Astrocyte (in vitro differentiated cells and primary cell): ENCODE measurements at places on chromosomes 5 and 9. TPM values are rescaled to one million over a fixed set of nuclear protein-coding genes. Genes with fewer than 3 reads are reported as not detected.

DNA sequence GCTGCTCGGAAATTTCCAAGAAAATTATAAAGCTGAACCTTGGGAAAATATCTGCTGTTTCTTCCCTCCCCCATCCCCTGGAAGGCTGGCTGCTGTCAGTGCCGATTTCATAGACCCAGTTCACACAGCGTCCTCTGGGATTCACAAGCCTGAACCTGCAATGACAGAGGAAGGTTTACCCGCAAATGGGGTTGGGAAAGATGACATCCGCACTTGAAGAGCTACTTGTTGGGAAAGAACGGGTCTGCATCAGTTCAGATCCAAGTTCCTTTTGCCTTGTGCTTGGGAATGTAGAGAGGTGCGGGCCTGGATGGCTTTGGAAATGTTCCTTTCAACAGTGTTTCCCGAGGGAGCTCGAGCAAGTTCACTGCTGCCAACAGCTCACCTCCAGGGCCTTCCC, 13.9 kb downstream of the PCDH12 start:
- no peak overlapping the region for H3K27ac ChIP-seq
- no peaks in the 10 kb centered on the region for H3K36me3 ChIP-seq
- peaks cover 6% of the 10 kb centered on the region for H3K4me1 ChIP-seq
- H3K27me3 ChIP-seq, result peaks cover 8% of the 10 kb centered on the region
- no peak for DNase-seq

GRCh38 chr5:112183103-112183711, 235.9 kb downstream of the EPB41L4A start:
- H3K4me1 ChIP-seq, result peaks cover 9% of the 10 kb centered on the region
- H3K27me3 ChIP-seq, result no peaks in the 10 kb centered on the region
- no peaks in the 10 kb centered on the region for H3K36me3 ChIP-seq
- peak; percentile 69 for DNase-seq
- H3K4me3 ChIP-seq, result no peak overlapping the region

GRCh38 chr9:70418822-70419555, 4.5 kb upstream of the KLF9 start:
- no peaks in the 10 kb centered on the region for H3K27me3 ChIP-seq
- H3K27ac ChIP-seq, result peak overlapping the region; percentile 99
- DNase-seq, result peak; percentile 94
- no peaks in the 10 kb centered on the region for H3K36me3 ChIP-seq
- peak overlapping the region; percentile 54 for H3K4me3 ChIP-seq

GRCh38 chr9:77983320-77983662, 48.3 kb downstream of the GNAQ start:
- no peak overlapping the region for H3K4me3 ChIP-seq
- no peak for DNase-seq
- no peak overlapping the region for H3K27ac ChIP-seq
- H3K4me1 ChIP-seq, result peaks cover 15% of the 10 kb centered on the region
- no peaks in the 10 kb centered on the region for H3K27me3 ChIP-seq

- no peaks in the 10 kb centered on the region for H3K27me3 ChIP-seq
- no peak overlapping the region for H3K27ac ChIP-seq
- no peaks in the 10 kb centered on the region for H3K36me3 ChIP-seq
- no peak for DNase-seq
- H3K4me1 ChIP-seq, result peaks cover 25% of the 10 kb centered on the region
These were observed 57.1 kb downstream of the ENTREP1 start for GRCh38 chr9:69382135-69382534.

DNA sequence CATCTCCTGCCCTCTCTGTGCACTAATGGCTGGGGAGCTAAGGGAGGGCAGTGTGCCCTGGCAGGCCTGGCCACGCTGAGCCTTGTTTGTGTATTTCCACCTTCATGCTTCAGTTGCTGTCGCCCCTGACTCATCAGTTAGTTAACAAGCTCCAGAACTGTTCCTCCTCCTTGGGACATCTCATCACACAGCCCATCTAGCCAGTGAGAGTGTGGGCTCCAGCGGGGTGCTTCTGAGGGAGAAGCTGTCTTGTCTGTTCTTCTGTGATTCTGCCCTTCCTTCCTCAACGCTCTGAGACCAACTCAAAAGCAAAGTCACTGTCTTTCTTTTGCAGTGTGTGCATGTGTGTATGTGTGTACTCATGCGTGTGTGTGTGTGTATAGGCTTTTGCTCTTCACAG, 58.3 kb upstream of the CPEB4 start:
- H3K27me3 ChIP-seq, result no peaks in the 10 kb centered on the region
- peaks cover 24% of the 10 kb centered on the region for H3K4me1 ChIP-seq
- no peak overlapping the region for H3K27ac ChIP-seq
- H3K4me3 ChIP-seq, result no peak overlapping the region

GRCh38 chr5:131534974-131535373, 100.1 kb downstream of the RAPGEF6 start:
- DNase-seq, result peak; percentile 18
- H3K4me3 ChIP-seq, result no peak overlapping the region
- no peak overlapping the region for H3K27ac ChIP-seq
- no peaks in the 10 kb centered on the region for H3K36me3 ChIP-seq
- H3K4me1 ChIP-seq, result peaks cover 8% of the 10 kb centered on the region
- H3K27me3 ChIP-seq, result no peaks in the 10 kb centered on the region

- H3K4me1 ChIP-seq, result peaks cover 12% of the 10 kb centered on the region
- no peaks in the 10 kb centered on the region for H3K36me3 ChIP-seq
- H3K4me3 ChIP-seq, result no peak overlapping the region
- no peaks in the 10 kb centered on the region for H3K27me3 ChIP-seq
- DNase-seq, result peak; percentile 18
These were observed 93.7 kb downstream of the PDE4D start for GRCh38 chr5:59799668-59800346.

GRCh38 chr5:134439210-134439654, 27.6 kb upstream of the CDKN2AIPNL start:
- H3K36me3 ChIP-seq, result no peaks in the 10 kb centered on the region
- peak; percentile 96 for DNase-seq
- no peaks in the 10 kb centered on the region for H3K27me3 ChIP-seq
- peaks cover 37% of the 10 kb centered on the region for H3K4me1 ChIP-seq
- no peak overlapping the region for H3K4me3 ChIP-seq

DNA sequence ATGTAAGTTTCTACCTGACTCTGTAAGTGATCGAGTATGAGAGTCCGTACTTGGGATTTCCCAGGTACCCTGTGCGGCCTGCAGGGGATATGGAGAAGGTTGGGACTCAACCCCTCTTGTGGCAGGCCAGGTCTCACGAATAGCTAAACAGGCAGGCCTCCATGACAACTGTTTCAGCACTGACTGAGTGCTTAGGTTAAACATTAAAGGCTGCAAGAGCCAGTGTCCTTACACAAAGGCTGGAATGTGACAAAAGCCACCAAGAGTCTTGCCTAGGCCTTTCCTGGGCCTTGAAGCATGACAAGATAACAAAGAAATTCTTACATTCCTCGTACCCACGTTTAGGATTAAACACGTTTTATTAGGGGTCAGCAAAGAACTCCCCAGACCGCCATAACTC, 58.6 kb downstream of the THBS4 start:
- DNase-seq, result no peak
- H3K27me3 ChIP-seq, result no peaks in the 10 kb centered on the region
- no peaks in the 10 kb centered on the region for H3K4me1 ChIP-seq
- no peak overlapping the region for H3K27ac ChIP-seq

DNA sequence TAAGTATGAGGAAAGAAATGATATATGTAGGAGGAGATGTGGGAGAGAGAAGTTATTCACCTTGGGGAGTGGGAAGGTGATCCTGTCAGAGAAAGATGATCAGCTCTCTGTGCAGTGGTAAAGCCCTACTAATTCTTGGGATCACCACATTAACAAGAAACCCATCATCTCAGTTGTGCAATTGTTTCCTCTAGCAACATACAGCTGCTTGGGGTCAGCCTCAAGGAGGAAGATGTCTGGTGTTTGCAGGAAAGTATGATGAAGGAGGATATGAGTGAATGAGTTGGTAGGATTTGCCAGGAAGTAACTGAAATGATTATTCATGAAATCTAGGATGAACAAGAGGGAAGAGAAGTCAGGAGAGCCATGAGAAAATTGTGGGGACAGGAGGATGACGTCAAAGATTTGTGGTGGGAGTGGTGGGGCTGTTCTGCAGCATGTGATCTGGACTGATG, 50.1 kb downstream of the TNFSF8 start:
- no peak for DNase-seq
- H3K4me1 ChIP-seq, result no peaks in the 10 kb centered on the region
- no peak overlapping the region for H3K27ac ChIP-seq
- no peak overlapping the region for H3K4me3 ChIP-seq
- no peaks in the 10 kb centered on the region for H3K27me3 ChIP-seq

- peak; percentile 75 for DNase-seq
- H3K4me3 ChIP-seq, result peak overlapping the region; percentile 83
- H3K27ac ChIP-seq, result peak overlapping the region; percentile 92
These were observed 1.2 kb downstream of the SURF4 start for GRCh38 chr9:133374612-133375115.

- H3K27ac ChIP-seq, result no peak overlapping the region
- DNase-seq, result no peak
- H3K27me3 ChIP-seq, result no peaks in the 10 kb centered on the region
- no peak overlapping the region for H3K4me3 ChIP-seq
These were observed 2.2 kb upstream of the TOPORS start for GRCh38 chr9:32554591-32554990.

DNA sequence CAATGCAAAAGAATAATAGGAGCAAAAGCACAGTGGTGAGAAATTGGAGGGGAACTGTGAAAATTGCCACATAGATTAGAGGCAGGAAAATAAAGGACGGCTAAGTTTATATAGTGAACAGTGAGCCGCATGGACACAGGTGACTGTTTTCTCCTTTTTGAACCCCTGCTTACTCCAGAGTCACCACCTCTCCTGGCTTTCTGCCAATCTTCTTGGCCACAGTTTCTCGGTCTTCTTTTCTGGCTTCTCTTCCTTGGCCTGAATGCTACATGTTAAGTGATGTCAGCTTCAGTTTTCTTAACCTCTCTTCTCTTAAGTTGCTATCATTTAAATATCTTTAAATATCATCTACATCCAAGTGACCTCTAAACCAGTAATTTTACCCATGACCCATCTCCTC, 47.3 kb upstream of the CDKN2B start:
- H3K4me3 ChIP-seq, result no peak overlapping the region
- no peak overlapping the region for H3K27ac ChIP-seq
- H3K4me1 ChIP-seq, result peaks cover 30% of the 10 kb centered on the region
- H3K36me3 ChIP-seq, result peaks cover 3% of the 10 kb centered on the region

DNA sequence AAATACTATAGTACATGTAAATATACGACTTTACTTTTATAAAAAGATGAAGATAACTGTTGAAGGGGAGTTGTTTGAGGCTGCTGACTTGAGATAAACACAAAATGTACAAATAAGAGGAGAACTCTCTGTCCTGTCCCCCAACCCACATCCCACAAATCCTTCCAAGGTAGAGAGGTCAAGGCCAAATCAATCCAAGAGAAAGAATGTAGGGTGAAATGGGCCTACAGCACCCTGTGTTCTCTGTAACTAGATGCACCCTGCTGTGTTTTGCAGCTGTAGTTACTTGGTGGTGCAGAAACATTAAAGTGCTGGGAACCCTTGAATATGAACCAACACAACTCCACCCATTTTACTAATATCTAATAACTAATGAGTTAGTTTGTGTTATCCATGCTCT, 2.0 kb upstream of the LHFPL2 start:
- H3K36me3 ChIP-seq, result no peaks in the 10 kb centered on the region
- H3K4me3 ChIP-seq, result no peak overlapping the region
- no peak overlapping the region for H3K27ac ChIP-seq

Gene GPX3
- 12.2 and 15.6 TPM in 2 replicates for total RNA-seq

Gene BAAT
- 8.9 and 9.5 TPM in 2 replicates for total RNA-seq

Gene OLFM1
- 5.5 and 6.3 TPM in 2 replicates for total RNA-seq

Gene CCNI2
- total RNA-seq, result 0.16 and 0.24 TPM in 2 replicates

Gene HMMR
- 3.2 and 4.0 TPM in 2 replicates for total RNA-seq

Gene PCDH1
- total RNA-seq, result 9.1 and 11.5 TPM in 2 replicates

Gene DMRT1
- not detected in 2 replicates for total RNA-seq

Gene GCNT4
- total RNA-seq, result 9.0 and 9.4 TPM in 2 replicates
